Stimulated activated CD8-positive, alpha-beta memory T cell treated with anti-CD3 and anti-CD28 coated beads, Interleukin-4, amount 100 ng/mL, for 4 hours (primary cell): ENCODE measurements at places on chromosomes 7 and 10.

DNA sequence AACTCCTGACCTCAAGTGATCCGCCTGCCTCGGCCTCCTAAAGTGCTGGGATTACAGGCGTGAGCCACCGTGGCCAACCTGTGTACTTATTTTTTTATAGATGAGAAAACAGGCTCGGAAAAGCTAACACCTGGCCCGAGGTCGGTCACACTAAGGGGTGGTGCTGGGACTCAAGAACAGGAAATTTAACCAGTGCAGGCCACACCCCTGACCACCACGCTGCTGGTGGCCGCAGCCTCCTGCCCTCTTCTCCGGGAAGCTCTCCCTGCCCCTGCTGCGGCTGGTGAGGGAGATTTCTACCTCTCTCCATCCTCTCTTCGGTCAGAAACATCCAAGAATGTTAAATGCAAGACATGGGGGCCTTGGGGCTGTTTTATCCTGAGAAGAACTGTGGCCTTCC is 63.2 kb downstream of the TNRC18 start:
- no peak for DNase-seq

DNA sequence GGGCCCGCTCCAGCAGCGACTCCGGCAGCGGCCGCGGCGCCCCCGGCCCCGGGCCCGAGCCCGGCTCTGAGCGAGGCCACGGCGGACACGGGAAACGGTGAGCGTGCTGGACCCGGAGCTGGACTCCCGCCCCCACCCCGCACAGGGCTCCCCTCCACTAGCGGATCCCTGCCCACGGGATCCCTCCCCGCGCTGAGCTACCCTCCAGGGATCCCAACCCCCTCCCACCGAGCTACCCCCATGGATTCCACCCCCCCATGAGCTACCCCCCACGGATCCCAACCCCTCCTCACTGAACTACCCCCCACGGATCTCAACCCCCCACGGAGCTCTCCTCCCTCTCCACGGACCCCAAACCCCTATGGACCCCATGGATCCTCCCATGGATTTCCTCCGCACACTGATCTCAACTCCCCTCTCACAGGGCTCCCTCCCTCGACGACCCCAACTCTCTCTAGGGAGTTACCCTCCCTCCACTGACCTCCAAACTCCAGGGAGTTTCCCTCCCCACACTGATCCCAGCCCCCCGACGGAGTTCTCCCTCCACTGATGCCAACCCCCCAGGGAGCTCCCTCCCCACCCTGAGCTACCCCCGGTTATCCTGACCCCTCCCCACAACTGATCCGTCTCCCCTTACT is 20.6 kb upstream of the HSPB1 start:
- no peak for DNase-seq

DNA sequence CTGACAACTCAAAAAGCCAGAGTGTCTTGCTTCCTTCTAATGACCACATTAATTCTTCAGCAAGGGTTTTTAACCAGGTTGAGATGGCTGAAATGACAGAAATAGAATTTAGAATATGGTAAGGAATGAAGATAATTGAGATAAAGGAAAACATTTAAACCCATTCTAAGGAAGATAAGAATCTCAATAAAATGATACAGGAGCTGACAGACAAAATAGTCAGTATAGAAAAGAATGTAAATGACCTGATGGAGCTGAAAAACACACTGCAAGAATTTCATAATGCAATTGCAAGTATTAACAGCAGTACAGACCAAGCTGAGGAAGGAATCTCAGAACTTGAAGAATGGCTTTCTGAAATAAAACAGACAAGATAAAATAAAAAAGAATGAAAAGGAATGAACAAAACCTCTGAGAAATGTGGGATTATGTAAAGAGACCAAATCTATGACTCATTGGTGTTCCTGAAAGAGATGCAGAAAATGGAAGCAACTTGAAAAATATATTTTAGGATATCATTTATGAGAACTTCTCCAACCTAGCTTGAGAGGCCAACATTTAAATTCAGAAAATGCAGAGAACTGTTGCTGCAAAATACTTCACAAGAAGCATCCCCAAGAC is 87.1 kb downstream of the SAMD9 start:
- DNase-seq = no peak

GRCh38 chr10:127964621-127965020 is 57.7 kb downstream of the PTPRE start:
- DNase-seq = no peak

- DNase-seq = no peak
These were observed 31.6 kb downstream of the HECW1 start for GRCh38 chr7:43143918-43144589.

GRCh38 chr10:78748235-78748533 is 320.6 kb upstream of the ZMIZ1 start:
- DNase-seq = no peak

GRCh38 chr10:128694851-128695725 is 568.9 kb upstream of the MKI67 start:
- no peak for DNase-seq
